ENCODE measurements at places on chromosomes 5 and 9. TPM values are rescaled to one million over a fixed set of nuclear protein-coding genes. Genes with fewer than 3 reads are reported as not detected.

The INSL6 gene
- total RNA-seq: not detected

The TRIP13 gene
- total RNA-seq: 6.1 TPM

The IFNA13 gene
- total RNA-seq: not detected

The ECM2 gene
- 5.8 TPM for total RNA-seq

The CAVIN4 gene
- not detected for total RNA-seq

The PAX5 gene
- total RNA-seq: not detected

The C5orf52 gene
- total RNA-seq: not detected

The CTNND2 gene
- total RNA-seq: not detected

The SGCD gene
- total RNA-seq: 3.4 TPM

The OR1Q1 gene
- total RNA-seq: not detected

The TMEM174 gene
- total RNA-seq: not detected

The FAXDC2 gene
- total RNA-seq: 7.8 TPM

The FOXD4L6 gene
- total RNA-seq: not detected

The CAMK2A gene
- not detected for total RNA-seq

Measured in cardiac atrium fibroblast (primary cell).